ENCODE measurements at places on chromosomes 12 and 14. TPM values are rescaled to one million over a fixed set of nuclear protein-coding genes. Genes with fewer than 3 reads are reported as not detected.

- no peak for DNase-seq
Measured at GRCh38 chr14:74297986-74298385, 4.7 kb downstream of the ABCD4 start.

KRT86 gene
- polyA plus RNA-seq = 12.5 TPM

DNA sequence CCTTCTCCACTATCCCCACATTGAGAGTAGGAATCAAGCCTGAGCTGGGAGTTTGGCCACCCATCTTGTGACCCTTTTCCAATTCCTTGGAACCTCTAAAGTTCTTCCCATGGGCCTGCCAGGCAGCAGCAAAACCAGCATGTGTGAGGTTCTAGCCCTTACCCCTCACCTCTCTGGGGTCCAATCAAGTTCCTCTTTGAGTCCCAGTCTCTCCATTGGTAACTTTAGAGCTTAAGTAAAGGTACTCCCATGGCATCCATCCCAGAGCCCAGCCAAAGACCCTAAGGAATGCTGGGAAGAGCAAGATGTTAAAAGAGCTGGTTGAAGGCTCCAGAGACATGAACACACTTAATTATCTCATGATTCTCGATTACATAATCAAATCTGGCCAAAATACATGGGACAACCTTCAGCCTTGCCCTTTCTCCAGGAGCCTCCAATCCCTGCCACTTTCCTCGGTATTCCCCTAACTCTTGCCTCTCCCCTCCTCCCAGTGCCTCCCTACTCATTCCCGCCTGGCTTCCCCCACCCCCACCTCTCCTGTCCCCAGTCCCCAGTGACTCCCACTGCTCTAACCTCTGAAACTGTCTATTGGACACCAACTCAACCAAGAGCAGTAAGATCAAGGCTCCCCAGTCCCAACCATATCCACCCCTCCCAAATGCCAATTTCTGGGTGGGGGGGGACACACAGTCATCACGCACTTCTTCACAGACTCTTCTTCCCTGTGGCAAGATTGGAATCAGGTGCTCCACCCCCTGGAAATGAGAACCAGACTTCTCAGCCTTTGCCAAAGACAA, 4.8 kb upstream of the TNS2 start:
- no peak for DNase-seq

GRCh38 chr12:25293653-25294052, 42.9 kb upstream of the KRAS start:
- no peak for DNase-seq

DNA sequence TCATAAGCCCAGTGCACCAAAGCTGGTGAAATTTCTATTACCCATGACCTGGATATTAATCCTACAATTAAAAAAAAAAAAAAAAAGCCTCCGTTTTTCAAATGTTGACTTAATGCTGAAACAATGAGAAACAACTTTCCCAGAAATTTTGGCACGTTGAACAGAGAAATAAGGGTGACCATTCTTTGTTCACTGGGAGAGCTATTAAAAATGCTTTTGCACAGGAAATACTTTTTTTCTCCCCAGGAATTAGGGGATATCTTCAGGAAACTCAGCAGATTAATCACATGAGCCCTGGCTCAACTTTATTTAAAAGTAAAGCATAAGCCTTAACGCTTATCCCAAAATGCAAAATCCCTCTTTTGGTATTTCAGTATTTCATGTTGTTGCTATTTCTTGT, 54.8 kb upstream of the FLRT2 start:
- no peak for DNase-seq

DNA sequence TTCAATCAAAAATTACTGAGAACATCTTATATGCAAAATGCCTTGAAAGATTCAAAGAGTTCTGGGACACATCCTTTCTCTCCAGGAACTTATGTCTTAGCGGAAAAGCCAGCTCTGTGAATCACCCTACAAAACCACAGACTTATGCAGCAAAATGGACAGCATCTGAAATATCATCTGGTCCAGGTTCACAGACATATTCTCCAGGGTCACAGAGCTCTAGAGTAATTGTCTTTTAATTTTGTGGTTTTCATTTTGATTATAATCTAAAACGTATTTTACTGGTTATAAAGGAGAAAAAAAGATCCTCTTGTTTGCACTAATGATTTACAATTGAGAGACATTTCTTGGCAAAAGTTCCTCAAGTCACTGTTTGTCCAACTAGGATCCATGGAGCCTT, 246.2 kb downstream of the MSRB3 start:
- no peak for DNase-seq

DNA sequence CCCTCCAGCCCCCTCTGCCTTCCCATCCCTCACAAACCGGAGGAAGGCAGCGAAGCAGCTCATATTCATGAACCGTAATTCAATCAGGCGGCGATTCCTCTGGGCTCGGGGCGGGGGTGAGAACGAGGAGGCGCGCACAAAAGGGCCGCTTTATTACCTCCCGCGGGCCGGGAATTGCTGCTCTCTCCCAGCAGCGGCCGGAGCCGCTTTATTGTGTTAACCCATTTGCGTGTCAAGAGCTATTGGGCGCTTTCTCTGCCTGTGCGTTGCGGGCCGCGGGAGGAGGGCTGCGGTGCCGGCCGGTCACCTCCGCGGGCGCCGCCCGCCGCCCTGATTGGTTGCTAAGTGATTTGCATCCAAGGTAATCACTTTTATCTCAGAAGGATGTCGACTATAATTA, 4.8 kb downstream of the FAM222A start:
- no peak for DNase-seq

- no peak for DNase-seq
Measured at GRCh38 chr12:131984334-131984733, 34.6 kb downstream of the EP400 start.

DNA sequence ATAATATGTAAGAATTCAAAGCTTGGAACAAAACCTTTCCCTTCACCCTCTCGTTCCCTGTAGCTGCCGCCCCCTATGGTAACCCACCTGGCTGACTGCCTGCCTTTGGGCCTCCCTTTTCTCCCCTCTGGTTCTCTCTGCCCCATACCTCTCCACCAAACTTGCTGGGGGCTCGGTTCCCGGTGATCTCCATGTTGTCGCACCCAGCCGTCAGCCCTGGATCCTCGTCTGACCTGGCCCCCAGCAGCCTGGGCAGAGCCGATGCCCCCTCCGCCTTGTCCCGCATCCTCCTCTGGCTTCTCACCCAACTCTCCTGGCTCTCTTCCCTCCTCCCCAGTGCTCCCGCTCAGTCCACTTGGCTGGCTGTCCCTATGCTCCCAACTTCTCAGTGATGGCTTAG, 4.5 kb downstream of the CYP46A1 start:
- no peak for DNase-seq

IGF1 gene
- not detected for polyA plus RNA-seq
